ENCODE measurements at places on chromosomes 2 and 18.

DNA sequence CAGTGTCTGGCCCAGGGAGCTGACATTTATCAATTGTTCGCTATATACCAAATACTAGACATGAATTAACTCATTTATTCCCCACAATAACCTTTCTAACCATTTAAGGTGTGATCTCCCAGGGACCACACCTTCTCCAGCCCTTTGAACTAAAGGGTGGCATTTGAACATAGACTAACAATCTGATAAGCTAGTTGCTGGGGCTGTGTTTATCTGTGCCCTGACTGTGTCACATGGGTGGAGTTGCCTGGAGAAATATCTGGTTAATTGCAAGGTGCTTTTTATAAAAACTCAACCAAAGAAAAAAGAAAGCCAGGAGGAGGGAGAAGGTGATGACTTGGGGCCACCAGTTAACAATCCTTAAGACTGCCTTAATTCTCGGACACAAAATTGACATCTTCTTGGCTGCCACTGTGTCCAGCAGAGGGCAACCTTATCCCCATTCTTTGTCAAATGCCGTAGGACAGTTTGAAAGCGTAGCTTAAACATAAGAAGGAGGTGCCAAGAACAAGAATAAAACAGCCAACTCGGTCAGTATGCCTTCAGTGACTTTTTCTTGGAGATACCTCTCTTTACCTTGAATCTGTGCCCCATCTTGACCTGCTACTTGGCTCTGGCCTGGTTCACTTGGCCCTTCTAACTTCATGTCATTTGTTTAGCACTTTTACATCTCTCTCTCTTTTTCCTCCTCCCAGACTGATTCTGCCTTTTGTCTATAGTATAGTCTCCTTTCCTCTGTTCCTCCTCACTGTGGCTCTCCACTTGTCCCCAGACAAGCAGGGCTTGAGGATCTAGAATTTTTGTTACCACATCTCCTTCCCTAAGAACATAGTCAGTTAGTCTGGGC is 183.4 kb downstream of the MYO3B start:
- peak; percentile 13 for DNase-seq

- no peak for DNase-seq
Observed at GRCh38 chr18:48667276-48668254, 128.7 kb downstream of the CTIF start.

DNA sequence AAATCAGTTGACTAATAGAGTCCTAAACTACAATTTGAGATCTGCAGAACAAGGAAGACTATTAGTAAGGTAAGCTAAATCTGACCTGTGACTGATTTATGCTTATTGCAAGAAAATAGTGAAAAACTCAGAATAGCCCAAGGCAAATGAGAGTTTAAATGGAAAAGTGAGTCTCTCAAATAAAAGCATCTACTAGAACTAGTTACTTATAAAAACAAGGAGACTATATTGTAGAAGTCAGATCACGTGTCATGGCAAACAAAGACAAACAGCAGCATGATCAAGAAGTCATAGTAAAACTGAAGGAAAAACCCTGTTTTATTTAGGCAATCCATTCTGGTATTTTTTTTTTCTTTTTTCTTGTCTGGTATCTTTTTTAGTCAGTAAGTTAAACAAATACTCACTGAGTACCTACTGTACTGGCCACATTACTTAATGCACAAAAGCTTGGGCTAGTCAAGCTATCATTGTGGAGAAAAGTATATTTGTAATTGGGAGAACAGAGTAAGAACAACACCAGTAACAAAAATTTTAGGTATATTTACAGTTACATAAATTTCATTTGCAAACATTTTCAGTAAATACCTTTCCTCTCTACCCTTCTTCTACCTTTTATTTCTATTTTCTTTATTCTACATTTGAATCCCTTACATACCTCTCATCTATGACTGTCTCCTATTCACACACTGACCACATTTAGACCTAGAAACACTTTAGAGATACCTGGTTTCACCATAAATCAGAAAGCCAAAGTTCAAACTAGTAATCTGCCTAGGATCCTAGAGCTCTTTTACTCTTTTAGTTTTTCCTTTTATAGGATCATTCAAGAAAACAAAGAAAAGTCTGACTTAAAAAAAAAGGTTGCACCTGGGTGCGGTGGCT is 23.7 kb downstream of the CCDC88A start:
- DNase-seq: no peak

- DNase-seq: peak; percentile 67
Observed at GRCh38 chr2:240997856-240998705, at the start of gene SNED1. Gene SNED1, plus strand, starts transcription at chr2:240998618. Its CDS starts 220 bp downstream, at chr2:240998838.

DNA sequence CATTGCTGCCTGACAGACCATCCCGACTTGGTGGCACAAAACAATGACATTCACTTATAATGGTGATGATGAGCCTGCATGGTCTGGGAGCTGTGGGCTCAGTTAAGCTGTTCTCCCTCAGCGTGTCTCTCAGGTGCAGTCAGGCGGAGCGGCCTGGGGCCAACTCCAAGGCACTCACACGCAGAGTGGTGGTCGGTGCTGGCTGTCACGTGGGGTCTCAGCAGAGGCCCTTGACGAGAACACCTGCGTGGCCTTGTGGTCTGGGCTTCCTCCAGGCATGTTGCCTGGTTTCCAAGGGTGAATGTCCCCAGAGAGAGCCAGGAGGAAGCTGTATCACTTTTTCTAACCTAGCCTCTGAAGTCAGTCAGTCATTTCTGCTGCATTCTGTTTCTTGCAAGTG is 29.8 kb downstream of the ARMC9 start:
- no peak for DNase-seq

DNA sequence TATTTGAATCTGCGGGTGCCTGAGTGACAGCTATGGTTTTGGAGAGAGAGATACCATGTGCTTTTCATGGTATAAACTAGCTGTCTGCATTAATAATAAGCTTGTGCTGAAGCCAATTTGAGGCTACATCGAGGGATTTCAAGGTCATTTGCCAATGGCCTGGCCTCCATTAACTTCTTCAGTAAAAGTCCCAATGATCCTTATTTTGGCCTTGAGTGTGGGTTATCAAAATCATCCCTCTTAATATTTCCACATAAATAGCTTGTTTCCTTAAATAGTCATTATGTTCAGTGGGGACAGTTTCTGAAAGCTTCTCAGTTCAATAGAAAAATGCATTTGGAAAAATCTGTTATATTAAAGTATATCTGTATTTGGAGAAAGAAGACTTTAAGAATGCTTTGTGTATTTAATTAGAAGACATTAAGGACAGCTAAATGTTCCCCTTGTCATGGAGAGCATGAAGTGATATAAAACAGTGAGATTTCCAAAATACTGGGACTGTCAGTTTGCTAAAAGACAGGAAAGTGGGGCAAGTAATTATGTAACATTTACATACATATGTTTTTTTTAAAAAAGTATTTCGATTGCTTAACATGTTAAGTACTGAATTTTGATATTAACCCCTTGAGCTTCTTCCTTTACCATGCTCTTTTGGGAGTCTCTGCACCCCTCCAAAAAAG is 355.5 kb upstream of the ZEB2 start:
- no peak for DNase-seq

GRCh38 chr2:23599667-23600066 is 214.7 kb downstream of the KLHL29 start:
- no peak for DNase-seq

- DNase-seq: no peak
Observed at GRCh38 chr18:79748321-79749180, 49.2 kb upstream of the KCNG2 start.

DNA sequence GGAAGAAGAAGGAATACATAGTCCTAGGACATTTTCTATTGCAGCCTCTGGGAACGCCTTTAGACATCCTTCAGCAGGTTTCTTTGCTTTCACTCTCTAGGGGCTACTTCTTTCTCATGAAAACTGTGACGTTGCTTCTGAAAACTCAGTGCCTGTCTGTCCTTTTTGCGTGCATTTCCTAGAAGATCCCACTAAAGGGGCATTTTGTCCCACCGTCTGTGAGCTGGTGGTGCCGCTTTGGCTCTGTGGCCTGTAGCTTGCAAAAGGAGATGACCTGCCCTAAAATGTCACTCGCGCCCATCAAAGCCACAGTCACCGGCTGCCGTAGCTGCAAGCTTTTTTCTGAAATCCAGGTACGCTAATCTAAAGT is 579 bp downstream of the STAT4 start:
- no peak for DNase-seq

- no peak for DNase-seq
Observed at GRCh38 chr2:174438146-174438886, 42.8 kb downstream of the SCRN3 start.

GRCh38 chr18:62357079-62357719 is 32.1 kb downstream of the TNFRSF11A start:
- DNase-seq: no peak

DNA sequence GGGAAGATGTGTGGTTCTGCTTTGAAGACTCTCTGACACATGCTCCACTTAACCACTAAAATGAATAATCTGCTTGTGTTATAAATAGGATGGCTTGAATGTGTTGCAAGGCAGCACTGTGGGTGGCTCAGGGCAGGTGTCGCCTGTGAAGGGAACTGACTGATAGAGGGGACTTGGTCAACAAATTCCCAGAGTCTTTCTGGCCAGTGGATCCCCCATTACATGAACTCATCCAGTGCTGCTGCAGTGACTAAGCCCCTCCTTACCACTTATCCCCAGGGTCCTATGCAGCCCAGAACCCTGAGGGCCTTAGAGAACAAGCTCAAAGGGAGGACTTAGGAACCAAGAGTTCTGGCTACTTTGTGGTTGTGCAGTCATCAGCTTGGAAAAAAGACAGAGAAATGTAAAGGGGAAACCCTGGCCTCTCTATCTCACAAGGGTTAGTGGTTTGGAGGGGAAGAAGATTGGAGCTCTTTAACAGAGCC is 226.2 kb upstream of the TNP1 start:
- no peak for DNase-seq

- DNase-seq: no peak
Observed at GRCh38 chr2:173680574-173680973, 284.6 kb downstream of the SP3 start.

DNA sequence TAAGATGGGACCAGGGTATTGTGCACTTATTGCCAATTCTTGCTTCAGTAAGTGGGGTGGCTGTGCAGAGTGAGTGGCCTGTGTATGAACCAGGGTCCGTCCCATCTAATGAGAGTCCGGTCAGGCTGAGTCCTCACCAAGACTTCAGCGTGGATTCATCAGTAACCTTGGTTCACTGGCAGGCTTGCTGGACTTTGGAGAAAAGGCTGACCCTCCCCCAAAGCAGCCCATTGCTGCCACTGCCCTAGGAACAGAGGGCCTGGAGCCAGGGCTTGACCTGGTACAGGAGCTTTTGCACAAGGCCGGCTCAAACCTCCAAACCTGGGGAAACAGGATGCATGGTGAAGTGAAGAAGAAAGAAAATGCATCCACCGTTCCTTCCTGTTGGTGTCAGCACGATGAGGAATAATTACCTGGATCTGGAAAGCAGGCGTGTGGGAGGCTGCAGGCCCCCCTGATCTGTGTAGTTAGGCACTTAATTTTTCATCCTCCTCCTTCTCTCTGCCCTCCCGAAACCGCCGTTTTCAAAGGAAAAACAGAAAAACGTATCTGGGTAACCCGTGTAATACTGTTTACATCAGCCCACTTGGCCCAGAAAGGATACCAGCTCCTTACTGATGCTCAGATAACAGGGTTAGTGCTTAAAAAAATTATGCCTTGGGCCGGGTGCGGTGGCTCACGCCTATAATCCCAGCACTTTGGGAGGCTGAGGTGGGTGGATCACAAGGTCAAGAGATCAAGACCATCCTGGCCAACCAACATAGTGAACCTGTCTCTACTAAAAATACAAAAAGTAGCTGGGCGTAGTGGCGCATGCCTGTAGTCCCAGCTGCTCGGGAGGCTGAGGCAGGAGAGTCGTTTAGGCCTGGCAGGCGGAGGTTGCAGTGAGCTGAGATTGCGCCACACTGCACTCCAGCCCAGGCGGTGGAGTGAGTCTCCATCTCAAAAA is 147.7 kb downstream of the TGIF1 start:
- no peak for DNase-seq

DNA sequence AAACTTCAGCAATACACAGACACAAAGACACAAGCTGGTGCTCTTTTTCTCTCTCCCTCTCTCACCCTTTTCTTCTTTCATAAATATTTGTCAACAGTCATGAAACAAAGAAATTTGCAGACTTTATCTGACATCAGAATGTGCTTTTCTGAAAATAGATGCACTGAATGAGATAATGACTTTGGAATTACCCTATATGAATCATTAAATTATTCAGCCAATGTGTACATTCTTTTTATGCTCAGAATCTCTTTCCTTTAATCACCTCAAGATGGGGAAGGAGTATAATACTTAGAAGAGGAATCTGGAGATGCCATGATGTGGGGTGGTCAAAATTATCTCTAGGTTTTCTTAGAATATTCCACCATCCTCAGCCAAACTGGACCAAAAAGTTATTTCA is 289.9 kb downstream of the LRRTM1 start:
- no peak for DNase-seq

DNA sequence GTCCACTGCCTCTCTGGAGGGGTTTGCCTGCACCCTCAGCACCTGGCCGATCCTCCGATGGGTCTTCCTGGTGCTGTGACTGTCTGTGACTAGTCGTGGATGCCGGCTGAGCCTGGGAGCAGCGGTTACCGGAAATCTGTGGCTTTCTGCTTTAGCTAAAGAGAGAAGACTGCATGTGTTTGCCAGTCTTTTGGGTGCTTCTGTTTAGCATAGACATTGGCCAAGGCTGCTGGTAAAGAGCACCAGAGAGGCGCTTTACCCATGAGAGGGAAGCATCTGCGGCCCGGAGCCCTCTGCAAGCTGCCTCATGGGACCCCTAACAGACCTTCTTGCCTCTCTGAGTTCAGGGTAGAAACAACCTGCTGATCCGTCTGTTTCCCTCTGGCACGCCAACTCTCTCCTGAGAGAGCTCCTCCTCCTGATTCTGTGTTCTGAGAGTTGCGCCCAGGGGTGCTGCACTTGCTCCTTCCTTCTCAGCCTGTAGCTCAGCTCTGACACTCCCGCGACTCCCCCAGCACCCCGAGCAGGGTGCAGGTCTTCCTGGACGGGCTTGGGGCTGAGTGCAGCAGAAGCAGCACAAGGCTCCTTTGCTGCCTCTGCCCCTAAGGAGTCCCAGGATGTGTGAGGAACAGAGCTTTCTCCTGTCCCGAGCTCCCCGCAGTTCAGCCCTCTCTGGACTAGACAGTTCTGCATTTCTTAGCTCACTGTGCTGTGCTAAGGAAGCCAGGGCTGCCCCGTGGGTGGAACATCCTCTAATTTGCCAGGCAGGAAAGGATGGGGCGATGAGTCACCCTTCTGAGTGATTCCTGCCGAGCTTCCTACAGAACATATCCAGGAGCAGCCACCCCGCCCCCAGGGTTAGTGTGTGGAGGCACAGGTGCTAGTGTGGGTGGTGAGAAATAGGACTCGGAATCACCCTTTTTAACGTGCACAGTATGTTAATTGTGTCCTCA is 203.2 kb downstream of the SH3RF3 start:
- DNase-seq: no peak

GRCh38 chr2:232329716-232330067 is 48.9 kb upstream of the ALPP start:
- DNase-seq: no peak

- DNase-seq: no peak
Observed at GRCh38 chr2:75647771-75648170, 1.2 kb downstream of the MRPL19 start.

- no peak for DNase-seq
Observed at GRCh38 chr2:47519147-47519537, 116.2 kb downstream of the MSH2 start.

DNA sequence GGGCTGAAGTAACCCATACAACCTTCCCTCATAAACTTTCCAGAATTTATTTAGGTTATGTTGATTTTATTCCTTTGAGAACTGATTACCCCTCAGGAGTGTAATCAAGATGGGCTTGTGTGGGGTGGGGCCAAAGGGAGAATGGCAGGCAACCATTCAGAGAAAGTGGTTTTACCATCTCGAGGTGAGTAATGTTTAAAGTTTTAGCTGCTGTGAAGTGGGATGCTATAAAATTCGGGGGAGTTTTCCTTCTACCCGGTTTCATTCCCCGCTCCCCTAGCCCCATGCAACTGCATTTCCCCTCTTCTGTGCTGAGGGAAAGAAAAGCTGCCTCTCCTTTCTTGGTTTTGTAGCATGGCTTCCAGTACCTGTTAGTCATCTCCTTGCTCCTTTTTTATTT is 34.7 kb downstream of the MAP4K4 start:
- DNase-seq: no peak

Data from effector CD8-positive, alpha-beta T cell (primary cell).